ENCODE measurements at places on chromosomes 12 and 14.

- DNase-seq: no peak
These were observed 133.5 kb downstream of the CPNE8 start for GRCh38 chr12:38771871-38772270.

- no peak for DNase-seq
These were observed 6.6 kb upstream of the RAB3IP start for GRCh38 chr12:69732088-69732487.

GRCh38 chr12:52519826-52520662 lies at the start of gene KRT5:
TSS of gene KRT5 (minus strand) at chr12:52520394. CDS start at chr12:52520296, 98 bp downstream.
- DNase-seq: no peak

GRCh38 chr14:91038439-91038838 lies 22.0 kb downstream of the RPS6KA5 start:
- no peak for DNase-seq

GRCh38 chr14:103607822-103608221 lies 21.2 kb upstream of the KLC1 start:
- no peak for DNase-seq

GRCh38 chr12:65818454-65819382 lies 5.6 kb upstream of the HMGA2 start:
- DNase-seq: no peak

DNA sequence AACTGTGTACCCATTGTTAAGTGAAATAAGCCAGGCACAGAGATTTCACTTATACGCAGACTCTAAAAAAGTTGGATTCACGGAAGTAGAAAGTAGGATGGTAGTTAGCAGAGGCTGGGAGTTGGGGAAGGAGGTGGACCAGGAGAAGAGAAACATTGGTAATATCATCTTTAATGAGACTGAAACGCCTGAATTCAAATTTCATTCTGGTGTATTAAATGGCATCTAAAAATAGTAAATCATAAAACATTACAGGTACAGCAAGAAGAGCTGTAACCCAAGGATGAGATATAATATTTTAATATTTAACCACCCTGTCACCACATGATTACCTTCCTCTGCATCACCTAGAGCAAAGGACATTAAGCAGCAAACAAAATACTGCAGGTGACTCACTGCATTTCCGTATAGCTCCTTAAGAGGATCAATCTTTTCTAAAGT lies 99.4 kb downstream of the EPS8 start:
- DNase-seq: no peak

DNA sequence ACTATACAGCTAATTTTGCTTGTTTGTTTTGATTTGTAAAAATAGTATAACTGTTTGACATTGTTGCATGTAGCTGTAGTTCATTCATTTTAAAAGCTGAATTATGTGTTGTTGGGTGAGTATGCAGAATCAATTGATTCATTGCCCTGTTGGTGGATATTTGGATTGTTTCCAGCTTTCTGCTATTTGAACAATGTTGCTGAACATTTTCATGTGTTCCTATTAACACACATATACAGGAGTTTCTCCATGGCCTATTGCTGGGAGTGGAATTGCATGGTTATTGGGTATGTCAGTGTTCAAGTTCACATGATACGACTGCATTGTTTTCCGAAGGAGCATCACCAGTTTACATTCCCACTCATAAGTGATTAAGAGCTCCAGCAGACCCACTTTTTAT lies 75.3 kb downstream of the SRGAP1 start:
- no peak for DNase-seq

DNA sequence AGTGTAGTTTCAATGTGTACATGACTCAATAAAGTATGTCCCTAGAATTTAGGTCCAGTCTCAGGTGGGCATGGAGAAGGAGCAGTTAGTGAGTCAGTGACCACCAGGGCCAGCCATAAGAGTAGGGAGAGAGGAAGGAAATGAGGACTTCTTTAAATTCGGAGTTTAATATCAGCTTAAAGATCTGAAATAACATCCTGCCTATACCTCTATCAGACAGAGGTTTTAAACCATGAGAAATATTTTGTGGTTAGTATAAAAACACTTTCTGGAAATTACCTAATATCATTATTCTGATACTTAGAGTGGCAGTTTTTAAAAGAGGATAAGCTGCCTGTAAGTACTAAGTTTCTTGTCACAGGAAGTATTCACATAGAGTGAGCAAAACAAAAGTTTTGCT lies 61.7 kb upstream of the ST8SIA1 start:
- DNase-seq: no peak

GRCh38 chr14:42174357-42174756 lies 567.7 kb downstream of the LRFN5 start:
- no peak for DNase-seq

DNA sequence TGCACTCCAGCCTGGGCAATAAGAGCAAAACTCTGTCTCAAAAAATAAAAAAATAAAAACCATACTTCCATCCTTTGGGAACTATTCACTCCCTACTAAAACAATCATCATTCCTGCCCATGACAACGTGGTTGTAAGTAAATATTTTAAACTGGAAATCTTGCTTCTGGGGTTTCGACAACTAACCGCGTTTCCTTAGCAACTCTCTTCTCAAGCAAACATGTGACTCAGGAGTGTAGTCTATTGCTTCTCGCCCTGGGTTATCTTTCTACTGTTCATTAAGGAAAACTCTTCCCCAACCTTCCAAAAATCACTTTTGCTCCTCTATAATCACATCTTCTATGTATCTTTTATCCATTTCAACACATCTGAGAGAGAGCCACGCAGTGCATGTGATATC lies 21.8 kb downstream of the APPL2 start:
- no peak for DNase-seq

GRCh38 chr14:87018294-87018693 lies 974.7 kb downstream of the GALC start:
- no peak for DNase-seq

- DNase-seq: no peak
These were observed 1.1 kb downstream of the NUMB start for GRCh38 chr14:73457041-73457923.

DNA sequence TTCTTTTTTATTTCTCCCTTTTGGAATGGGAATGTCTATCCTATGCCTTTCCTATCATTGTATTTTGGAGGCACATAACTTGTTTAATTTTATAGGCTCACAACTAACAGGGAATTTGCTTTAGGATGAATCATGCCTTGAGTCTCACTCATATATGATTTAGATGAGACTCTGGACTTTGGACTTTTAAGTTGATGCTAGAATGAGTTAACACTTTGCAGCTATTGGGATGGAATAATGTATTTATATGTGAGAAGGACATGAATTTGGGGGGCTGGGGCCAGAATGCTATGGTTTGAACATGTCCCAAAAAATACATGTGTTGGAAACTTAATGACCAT lies 365.3 kb downstream of the ZFP36L1 start:
- no peak for DNase-seq

DNA sequence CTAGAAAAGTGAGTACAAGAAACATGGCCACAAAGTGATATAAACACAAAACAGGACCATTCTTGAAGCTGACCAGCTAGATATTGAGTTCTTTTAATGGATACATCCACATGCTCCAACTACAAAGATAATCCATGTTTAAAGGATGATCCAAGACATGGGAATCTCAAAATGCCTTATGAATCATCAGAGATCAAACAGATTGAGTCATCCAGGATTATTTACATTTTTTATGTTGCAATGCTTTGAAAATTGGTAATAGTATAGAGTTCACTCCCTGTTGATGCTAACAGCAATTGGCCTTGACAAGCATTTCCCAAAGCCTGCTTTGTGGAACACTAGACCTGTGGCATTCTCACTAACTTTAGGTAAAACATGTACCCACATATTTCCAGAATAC lies 293.0 kb upstream of the TBX3 start:
- no peak for DNase-seq

DNA sequence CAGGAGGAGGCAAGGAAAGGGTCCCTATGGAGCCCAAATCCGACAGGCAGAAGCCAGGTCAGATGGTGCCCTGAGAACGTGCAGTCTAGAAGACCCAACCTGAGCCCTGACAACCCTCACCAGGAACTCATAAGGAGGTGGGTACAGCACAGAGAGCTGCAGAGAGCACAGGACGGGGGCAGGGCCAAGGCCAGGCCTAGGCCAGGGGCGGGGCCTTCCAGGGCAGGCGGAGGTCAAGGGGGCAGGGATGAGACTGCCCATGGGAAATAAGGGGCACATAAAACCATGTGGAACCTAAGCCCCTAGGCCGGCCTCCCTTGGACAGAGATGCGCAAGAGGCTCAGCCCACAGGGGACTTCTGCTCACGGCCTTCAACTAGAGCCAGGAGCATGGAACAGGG lies 45.1 kb downstream of the SSH1 start:
- no peak for DNase-seq

DNA sequence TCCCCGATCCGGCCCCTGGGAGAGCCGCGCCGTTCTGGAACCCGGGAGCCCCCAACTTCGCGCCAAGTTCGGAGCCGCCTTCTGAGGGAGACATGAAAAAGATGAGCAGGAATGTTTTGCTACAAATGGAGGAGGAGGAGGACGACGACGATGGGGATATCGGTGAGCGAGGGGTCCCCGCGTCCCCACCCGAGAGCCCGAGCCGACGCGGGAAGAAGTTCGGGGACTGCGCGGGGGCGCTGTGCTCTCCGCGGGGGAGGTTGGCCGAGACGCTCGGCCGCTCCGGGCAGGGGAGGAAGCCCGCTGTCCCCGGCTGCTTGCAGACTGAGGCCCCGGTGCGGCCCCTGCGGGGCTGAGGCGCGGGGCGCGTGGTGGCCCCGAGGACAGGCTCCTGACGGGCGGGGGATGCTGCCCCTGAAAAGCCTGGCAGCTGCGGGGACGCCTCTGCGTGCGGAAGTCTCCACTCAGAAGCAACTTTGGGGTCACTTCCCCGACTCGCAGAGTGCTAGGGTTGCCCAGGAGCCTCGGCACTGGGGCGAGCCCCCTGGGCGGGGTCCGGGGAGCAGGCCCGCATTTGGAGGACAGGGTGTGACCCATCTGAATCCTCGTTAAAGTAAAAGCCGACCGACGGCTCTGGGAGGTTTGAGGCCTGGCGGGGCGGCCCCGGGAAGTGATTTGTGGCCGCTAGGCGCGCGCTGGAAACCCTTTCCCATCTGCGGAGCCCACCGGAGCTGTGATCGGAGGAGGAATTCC lies 511 bp downstream of the ANO6 start:
- no peak for DNase-seq

All from NCI-H446 treated with DMSO at 0.1 percent for 48 hours (cell line).